Stimulated activated effector memory CD8-positive, alpha-beta T cell treated with anti-CD3 and anti-CD28 coated beads, Interleukin-12 subunit alpha, Interleukin-12 subunit beta, amount 100 ng/mL, for 72 hours (primary cell): ENCODE measurements at places on chromosomes 16 and 17.

GRCh38 chr17:17512866-17513265 is 16.7 kb upstream of the RASD1 start:
- no peak for DNase-seq

DNA sequence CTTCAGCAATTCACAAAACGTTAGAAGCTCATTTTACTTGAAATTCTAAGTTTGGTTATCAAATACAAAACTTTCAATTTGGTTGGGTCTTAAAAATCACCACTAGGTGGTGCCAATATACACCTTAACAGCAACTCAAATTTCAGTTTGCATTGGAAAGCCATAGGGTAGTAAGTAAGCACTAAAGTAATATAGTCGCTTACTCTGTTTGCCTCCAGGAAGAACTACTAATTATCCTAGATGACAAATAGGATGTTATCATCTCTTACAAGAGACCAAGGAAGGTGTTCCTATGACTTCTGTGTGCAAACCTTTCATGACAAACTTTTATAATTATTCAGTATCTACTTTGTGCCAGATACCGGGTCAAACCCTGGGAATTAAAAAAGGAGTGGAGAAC is 93.3 kb downstream of the MYO1D start:
- no peak for DNase-seq

DNA sequence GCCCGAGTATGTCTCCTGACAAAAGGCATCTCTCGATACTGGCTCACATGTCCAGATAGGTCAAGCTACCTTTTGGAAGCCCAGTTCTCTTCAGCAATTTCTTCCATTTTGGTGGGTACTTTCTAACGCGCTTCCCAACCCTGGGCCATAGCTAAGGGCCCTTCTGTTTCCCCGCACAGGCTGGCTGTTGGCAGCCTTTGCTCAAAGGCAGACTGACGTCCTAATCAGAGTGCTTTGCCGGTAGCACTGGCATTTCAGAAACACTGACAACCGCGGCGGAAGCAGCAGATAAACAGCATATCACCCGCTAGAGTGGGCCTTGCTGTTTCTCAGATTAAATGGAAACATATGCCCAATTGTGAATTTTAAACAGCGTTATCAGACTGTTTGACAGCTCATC is 49.3 kb upstream of the MPHOSPH6 start:
- DNase-seq, result no peak

DNA sequence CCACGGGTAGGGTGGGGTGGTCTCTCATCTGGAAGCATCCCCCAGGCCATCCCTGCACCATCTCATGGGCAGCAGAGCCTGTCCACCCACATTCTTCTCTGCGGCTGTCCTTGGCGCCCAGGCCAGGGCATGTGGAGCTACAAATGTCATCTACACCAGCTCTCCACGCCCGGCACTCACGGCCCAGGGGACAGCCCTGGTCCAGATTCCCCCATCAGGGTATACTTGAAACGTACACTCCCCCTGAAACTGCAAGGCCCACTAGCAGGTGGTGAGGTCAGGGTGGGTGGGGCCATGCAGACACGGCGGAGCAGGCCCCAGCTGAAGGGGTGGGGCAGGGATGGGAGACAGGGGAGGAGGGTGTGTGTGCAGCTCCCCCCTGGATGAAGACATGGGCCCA is 3.2 kb upstream of the SOX8 start:
- no peak for DNase-seq

- DNase-seq, result no peak
These were observed 75.4 kb upstream of the ZNF750 start for GRCh38 chr17:82915010-82915756.

DNA sequence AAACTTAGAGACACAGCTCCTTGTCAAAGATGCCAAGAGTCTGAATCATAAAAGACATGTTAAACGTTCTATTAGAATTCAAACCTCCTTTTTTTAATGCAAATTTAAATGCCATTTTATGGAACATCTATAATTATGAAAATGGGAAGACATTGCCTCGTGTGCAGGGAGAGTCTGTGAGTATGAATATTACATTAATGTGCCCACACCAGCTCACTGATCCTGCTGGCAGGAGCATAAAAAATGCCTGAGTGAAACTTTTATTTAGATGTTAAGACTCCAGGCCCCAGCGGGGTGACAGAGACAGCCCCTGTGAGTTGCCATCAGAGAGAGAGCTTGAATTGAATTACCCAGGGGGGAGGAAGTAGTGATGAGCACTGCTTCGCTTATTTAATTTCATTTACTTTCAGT is 84.8 kb downstream of the SNX11 start:
- DNase-seq, result no peak

DNA sequence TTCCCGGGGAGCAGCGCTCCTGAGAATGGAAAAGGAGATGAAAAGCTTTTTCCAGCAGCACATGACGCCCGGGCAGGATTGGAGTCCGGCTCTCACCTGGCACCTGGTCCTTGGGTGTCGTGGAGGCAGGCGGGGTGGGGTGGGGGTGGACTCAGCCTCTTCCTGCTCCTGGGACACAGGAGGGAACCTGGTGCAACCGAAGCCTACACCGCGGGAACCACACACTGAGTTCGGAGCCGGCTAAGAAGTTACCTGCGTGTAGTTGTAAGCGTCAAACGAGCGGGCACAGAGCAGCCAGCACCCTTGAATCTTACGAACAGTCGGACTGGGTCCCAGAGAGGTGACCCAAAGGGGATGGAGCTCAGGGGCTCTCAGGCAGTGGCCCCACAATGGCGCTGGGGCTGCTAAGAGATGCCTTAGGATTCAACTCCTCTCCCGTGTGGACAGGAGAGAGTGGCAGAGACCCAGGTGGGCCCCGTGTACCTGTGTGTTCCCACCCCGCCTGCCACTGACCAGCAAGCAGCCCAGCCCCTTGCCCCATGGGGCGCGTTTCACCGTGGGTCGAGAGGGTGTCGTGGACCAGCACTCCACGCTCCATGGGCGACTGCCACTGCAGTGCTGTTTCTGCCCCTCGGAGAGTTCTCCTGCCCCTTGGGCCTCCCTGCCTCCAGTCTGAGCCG is 105.8 kb upstream of the METRNL start:
- DNase-seq, result peak; percentile 46

DNA sequence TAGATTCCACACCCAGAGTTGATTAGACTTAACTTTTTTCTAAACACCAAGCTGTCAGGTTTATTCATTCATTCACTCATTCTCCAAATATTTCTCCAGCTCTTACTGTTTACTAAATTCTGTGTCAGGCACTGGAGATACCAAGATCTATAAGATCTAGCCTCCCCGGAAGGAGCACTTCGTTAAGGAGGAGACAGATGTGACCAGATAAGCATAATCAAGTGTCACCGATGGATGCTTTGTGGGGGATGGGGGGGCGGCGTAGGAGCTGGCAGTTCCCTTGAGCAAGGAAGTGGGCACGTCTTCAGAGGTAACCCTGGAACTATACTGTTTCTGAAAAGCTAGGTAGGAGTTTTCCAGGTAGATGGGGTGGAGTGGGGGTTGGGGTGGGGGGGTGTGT is 3.8 kb upstream of the RPL26 start:
- no peak for DNase-seq

DNA sequence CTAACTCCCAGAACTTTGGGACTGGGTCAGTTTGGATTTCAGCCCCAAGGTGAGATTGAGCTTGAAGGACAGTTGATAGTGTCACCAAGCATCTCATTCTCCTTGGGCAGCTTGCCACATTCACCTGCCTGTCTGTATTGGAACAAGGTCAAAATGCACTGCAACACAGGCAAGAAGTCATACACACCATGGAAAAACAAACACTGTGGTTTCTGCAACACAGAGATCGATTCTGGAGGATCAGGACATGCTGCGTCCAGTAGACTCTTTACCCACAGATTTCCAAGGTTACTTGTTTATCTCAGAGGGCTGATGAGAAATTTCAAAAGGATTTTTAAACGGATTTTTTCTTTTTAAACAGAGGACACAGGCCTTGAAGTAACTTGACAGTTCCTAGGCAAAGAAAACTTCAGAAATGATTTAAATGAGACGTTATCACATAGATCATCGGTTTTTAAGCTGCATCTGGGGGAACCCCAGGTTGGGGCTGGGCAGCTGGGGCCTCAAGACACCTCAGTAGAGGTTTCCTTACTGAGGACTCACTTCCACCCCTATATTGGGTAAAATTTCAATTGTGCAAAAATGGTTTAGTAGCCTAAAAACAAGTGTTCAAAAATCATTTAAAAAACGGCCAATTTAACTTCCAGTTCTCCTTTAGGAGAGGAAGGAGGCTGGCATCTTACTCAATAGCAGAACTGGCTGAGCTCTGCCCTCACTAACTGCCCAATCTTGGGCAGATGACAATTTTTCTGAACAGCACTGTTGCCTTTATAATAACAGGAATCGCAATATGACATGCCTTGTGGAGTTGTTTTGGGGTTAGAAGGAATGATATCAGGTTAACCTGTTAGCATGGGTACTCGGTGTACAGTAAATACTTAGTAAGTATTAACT is 299.3 kb downstream of the XYLT1 start:
- no peak for DNase-seq

- peak; percentile 90 for DNase-seq
These were observed at the start of gene KCTD11 for GRCh38 chr17:7351665-7352502. TSS of gene KCTD11 (plus strand) at chr17:7352162.

GRCh38 chr17:17874478-17874877 is 37.7 kb upstream of the SREBF1 start:
- no peak for DNase-seq

- DNase-seq, result no peak
These were observed 180.7 kb upstream of the CACNG5 start for GRCh38 chr17:66654106-66654740.

GRCh38 chr17:32452281-32452680 is 8.0 kb downstream of the PSMD11 start:
- DNase-seq, result no peak

GRCh38 chr17:6427279-6427781 is 7.6 kb downstream of the AIPL1 start:
- no peak for DNase-seq

DNA sequence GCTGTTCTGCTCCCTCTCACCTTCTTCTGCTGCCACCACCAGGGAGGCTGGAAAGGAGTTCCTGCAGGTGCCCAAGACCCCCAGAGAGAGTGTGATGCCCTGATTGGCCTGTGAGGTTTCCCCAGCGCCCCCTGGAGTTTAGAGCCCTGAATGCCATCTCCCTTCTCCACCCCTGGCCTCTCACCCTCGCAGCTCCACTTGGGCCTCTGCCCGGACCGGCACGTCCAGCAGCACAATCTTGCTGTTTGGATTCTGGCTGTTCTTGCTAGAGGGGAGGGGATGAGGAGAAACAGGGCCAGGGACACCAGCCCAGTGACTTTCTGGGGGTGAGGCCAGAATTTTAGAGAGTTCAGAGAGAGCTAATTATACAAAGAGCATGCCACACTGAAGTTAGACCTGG is 12.5 kb upstream of the FAM171A2 start:
- no peak for DNase-seq

- peak; percentile 45 for DNase-seq
These were observed 1.4 kb upstream of the ALDOA start for GRCh38 chr16:30063893-30064728.

GRCh38 chr17:1709971-1710806 is at the start of gene TLCD2:
TSS of gene TLCD2 (minus strand) at chr17:1710377. CDS start at chr17:1710242, 135 bp downstream.
- no peak for DNase-seq

- DNase-seq, result no peak
These were observed 250.7 kb upstream of the MYOCD start for GRCh38 chr17:12415031-12415430.

DNA sequence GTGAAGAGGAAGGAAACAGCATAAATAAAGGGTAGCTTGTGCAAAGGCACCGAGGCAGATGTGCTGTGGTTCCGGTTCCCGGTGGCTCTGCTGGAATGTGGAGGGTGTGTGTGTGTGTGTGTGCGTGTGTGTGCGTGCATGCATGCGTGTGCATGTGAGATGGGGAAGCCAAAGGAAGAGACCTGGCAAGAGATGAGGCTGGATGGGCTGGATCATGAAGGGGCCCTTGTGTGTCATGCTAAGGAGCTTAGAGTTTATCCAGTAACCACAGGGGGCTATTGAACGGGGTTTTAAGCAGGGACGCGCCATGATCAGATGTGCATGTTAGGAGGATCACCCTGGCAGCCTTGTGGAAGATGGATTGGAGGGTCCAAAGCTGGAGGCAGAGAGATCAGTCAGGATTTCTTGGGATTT is 8.3 kb downstream of the WSCD1 start:
- no peak for DNase-seq

- DNase-seq, result no peak
These were observed 16.0 kb downstream of the TRIM25 start for GRCh38 chr17:56897646-56898424.

GRCh38 chr17:29116804-29117753 is 63.1 kb downstream of the MYO18A start:
- DNase-seq, result peak; percentile 88

- DNase-seq, result no peak
These were observed 109.3 kb downstream of the PARN start for GRCh38 chr16:14520753-14521152.

GRCh38 chr17:36184023-36184765 is 7.8 kb upstream of the TBC1D3B start:
- no peak for DNase-seq

DNA sequence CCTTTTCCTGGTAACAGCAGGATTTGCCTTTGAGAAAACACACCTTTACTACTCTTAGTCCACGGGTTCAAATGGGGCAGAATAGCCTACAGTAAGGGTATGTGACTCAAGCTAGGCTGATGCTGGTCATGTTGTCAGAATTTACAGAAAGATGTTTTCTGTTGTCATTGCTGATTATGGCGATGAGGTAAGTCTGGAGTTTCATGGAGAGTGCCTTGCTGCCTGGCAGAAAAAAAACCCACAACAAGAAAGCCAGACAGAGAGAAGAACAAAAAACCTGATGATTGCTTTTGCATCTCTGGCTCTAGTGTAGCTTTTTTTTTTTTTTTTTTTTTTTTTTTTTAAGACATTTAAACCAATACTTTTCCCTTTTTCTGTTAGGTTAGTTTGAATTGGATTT is 47.9 kb downstream of the SLC6A4 start:
- DNase-seq, result no peak

DNA sequence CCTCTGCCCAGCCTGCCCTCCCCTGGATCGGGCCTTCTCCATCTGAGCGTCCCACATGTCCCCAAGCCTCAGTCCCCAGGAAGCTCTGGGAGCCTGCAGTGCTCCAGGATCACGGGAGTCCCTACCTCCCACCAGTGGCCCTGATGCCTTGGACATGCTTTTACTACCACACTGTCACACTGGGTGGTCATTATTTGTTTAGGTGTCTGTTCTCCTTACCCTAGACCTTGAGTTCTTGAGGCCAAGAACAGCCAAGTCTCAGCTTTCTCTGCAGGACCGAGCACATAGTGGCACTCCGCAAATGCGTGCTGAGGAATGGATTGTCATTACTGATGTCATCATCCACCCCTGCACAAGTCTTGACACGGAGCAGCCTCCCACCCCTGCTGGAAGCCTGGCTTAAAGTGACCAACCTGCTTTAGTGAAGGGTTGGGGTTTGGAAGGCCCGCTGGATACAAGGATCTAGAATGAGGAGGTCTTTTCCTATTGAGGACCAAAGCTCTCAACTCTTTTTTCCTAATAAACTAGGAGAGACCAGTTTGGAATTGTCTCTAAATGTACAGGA is 132.9 kb upstream of the CRHR1 start:
- no peak for DNase-seq

GRCh38 chr16:4367393-4367856 is 4.2 kb upstream of the VASN start:
- no peak for DNase-seq

- DNase-seq, result no peak
These were observed 25.8 kb downstream of the CAPNS2 start for GRCh38 chr16:55592306-55592705.

- DNase-seq, result no peak
These were observed 62.9 kb upstream of the CPHXL start for GRCh38 chr16:75789237-75789636.
